ENCODE measurements at places on chromosomes 16 and 17.

DNA sequence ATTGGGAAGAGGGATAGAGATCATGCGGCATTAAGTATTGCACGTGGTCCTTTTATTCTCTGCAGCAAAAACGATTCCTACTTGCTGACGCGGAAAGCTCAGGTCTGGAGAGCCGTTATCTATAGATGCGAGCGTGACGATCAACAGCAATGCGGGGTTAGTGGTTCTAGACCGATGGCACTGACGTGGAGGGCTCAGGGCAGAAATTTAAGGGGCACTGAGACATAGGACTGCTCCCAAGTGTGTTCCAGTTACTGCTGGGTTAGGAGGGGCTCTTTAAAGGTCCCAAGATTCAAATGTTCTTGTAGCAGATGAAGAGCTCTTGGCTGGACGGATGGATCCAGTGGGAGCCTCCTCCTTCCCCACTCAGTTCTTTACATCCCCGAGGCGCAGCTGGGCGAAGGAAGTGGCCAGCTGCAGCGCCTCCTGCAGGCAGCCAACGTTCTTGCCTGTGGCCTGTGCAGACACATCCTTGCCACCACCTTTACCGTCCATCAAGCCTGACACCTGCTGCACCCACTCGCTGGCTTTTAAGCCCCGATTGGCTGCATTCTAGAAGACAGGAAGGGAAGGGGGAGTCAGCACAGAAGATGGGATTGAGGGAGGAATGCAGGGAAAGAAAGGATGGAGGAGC, 732 bp upstream of the EXOSC6 start:
- no peak for DNase-seq

- no peak for DNase-seq
Measured at GRCh38 chr16:22857296-22858025, 43.5 kb downstream of the HS3ST2 start.

GRCh38 chr17:41301916-41302901, at the start of gene KRTAP29-1:
KRTAP29-1 (minus strand) TSS chr17:41302851; CDS start chr17:41302851, 0 bp downstream.
- DNase-seq = no peak

- peak; percentile 74 for DNase-seq
Measured at GRCh38 chr17:386141-386876, 33.7 kb upstream of the RPH3AL start.

- no peak for DNase-seq
Measured at GRCh38 chr17:57154921-57155320, 69.9 kb downstream of the AKAP1 start.

DNA sequence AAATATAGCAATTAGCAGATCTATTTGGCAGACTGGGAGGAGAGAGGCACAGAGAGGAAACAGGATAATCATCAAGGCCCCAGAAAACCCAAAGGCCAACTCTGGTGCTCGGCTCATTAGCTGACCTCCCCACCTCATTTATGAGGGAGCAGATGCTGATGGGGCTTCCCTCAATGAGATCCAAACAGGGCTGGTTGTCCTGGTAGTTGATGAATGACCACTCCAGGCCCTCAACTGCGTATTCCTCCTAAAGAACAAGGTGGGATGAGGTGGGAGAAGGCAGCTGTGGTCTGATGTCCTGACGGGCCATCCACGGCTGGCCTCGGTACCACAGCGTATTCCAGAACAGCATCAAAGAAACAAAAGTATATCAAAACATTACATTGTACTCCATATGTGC, 20.8 kb downstream of the ZNHIT3 start:
- no peak for DNase-seq

DNA sequence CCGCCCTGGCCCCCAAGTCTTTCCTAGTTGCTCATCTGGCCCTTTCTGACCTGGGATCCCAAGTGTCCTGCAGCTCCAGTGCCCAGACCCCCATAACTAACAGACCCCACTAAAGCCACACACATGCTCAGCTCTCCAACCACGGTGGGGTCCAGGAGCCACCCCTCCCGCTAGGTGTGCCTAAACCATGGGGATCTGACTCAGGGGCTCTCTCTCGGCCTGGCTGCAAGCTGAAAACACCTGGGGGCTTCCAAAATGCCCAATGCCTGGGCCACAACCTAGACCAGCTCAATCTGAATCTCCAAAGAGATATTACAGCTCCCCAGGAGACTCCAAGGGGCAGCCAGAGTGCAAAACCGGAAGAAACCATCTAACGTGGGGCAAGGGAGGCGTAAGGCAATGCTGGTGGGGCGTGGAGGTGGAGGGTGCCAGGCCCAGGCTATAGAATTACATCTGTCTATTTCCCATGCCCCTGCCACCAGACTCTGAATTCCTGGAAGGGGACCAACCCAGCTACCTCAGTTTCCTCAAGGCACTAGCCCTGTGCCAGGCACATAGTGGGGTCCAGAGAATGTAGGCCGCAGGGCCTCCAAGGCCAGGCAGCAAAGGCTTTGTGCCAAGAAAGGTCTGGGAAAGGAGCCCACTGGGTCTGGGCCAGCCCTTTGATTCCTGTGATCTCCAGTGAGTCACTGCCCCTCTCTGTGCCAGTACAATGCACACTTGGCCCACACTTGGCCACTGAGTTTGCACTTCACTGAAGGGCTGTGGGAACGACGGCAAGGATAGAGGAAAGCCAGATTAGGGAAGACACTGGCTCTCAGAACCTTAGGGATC, 3.3 kb downstream of the CD2BP2 start:
- no peak for DNase-seq

All from activated CD8-positive, alpha-beta memory T cell treated with anti-CD3 and anti-CD28 coated beads, Interleukin-2, amount 50 U/mL, for 4 hours (primary cell).